Tibial artery (tissue), 4 donors: ENCODE measurements at places on chromosomes 12 and 14.

DNA sequence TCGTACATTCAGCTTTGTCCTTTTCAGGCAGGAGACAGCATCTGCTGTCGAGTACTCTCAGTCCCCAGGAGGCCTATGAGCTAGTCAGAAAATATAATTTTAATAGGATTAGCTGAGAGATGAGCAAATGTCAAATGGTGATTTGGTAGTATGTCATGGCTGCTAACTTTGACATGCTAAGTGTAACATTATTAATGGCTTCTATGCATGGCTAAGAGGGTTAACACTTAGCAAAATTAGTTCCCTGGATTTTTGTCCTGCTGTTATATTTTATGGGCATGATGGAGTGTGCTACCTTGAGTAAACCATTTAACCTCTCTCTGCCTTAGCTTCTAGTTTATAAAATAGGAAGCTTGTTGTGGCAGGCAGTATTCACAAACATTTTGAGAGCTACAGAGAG, 2.9 kb upstream of the PCNX1 start:
- no peak for DNase-seq

DNA sequence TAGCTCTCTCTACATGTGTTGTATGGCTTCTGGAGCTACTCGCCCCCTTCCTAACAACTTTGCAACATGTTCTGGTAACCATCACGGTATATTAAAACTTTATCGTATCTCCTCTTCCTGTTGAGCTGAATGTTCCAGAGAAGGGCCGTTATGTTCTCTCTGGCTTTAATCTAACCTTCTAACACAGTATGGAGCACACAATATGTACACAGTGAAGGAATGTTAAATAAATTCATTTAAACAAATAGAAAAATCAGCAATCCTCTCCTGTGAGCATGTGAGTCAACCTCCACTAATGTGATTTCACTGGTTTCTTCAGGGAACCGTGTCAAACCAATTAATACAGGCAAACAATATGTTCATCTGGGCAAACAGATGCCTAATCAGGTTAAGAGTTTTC, 319.5 kb upstream of the OR4E1 start:
- DNase-seq: no peak

- DNase-seq: no peak
Measured at GRCh38 chr12:40002178-40003169, 103.4 kb downstream of the SLC2A13 start.

DNA sequence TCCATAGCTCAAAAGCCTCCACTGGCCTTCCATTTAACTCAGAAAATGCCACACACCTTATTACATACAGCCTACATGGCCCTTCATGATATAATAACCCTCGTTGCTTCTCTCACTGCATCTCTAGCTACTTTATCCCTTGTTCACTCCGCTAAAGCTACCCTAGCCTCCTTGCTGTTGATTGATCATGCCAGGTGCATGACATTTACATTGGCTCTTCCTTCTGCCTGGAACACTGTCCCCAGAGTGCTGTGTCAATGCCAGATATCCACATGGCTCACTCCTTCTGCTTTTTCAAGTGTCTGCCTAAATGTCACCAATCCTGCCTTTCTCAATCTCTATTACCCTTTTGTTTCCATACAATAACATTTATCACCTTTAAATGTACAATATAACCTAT, 58.3 kb downstream of the CAND1 start:
- no peak for DNase-seq

- DNase-seq: no peak
Measured at GRCh38 chr14:81605660-81606059, 72.0 kb upstream of the SEL1L start.

DNA sequence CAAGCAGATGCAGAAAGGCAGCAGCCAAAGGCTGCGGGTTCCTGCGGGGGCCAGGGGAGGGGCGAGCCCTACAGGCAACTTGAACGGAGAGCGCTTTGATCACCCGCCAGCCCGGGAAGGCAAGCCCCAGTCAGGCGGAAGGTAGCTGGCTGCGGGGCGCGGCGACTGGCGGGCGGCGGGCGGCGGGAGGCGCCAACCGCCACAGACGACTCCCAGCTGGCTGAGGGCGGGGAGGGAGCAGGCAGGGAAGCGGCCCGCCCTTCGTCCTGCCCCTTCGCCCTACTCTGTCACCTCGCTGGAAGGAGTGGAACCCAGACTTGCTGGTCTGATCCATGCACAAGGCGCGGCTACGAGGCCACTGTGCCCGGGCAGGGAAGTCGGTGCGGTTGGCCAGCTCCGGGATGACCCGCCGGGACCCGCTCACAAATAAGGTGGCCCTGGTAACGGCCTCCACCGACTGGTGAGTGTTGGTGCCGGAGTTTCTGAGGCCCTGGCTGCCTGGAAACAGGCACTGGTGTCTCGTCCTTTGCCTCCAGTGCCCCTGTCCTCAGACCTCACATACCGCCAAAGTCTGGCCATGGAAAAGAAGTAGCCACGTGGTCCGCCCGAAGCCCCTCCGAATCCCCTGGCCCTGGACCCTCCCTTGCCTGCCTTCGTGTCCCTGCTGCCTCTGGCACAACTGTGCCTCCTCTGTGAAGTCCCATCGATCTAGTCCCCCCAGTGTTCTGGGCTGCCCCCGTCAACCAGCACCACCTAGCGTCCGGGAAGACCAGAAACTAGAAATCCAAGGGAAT, 15.4 kb upstream of the CARMIL3 start:
- DNase-seq: peak; percentile 91

- DNase-seq: peak; percentile 72
Measured at GRCh38 chr12:118136559-118137003, 657 bp downstream of the PEBP1 start.

- DNase-seq: no peak
Measured at GRCh38 chr14:24513009-24513408, 4.9 kb upstream of the CMA1 start.
